Renal pelvis (tissue), 12 donors: ENCODE measurements at places on chromosomes 7 and 10.

GRCh38 chr7:127114742-127115265 lies 137.9 kb downstream of the GRM8 start:
- no peak for DNase-seq

DNA sequence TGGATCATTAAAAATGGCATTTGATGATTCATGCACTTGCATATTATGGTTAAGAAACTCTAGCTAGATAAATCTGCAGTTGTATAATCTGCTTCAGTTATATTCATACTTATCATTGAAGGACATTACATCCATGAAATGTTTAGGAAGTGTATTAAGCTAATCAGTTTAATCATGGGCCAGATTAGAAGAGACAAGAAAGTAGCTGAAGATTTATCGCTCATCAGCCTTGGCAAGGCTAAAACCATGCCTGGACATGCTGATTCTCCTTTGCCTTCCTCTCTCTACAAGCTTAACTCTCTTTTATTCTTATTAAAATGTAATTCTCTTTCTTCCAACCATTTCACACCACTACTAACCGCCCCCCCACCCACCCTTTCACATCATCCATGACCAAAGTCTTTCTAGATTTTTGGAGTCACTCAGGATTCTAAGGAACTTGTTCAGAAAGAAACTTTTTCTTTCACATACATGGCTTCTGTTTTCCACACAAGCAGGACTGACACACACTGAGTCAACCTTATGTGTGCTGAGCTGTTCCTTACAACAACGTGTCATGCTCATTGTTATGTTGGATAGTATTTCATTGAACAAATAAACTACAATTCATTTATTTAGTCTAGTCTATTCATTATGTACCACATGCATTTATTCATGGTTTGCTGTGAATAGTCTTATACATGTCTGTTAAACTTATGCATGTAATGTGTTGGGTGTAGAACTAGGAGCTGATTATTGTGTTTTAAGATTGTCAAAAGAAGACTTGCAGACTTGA lies 227.3 kb upstream of the SP8 start:
- DNase-seq, result no peak

DNA sequence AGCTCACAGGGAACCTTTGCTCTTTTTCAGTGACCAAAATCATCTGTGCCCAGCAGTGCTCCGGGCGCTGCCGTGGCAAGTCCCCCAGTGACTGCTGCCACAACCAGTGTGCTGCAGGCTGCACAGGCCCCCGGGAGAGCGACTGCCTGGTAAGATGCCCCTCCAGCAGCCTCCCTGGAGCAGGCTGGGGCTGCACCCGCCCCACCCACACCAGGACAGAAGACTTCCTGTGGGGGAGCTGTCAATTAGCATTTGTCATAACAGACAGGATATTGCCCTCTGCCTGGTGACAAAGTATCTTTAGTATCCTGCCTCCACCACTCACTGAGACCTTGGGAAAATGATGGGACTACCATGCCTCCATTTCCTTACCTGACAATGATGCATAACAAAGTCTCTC lies 133.7 kb downstream of the EGFR start:
- DNase-seq, result no peak

GRCh38 chr10:75398692-75399460 lies 2.7 kb downstream of the ZNF503 start:
- peak; percentile 34 for DNase-seq

DNA sequence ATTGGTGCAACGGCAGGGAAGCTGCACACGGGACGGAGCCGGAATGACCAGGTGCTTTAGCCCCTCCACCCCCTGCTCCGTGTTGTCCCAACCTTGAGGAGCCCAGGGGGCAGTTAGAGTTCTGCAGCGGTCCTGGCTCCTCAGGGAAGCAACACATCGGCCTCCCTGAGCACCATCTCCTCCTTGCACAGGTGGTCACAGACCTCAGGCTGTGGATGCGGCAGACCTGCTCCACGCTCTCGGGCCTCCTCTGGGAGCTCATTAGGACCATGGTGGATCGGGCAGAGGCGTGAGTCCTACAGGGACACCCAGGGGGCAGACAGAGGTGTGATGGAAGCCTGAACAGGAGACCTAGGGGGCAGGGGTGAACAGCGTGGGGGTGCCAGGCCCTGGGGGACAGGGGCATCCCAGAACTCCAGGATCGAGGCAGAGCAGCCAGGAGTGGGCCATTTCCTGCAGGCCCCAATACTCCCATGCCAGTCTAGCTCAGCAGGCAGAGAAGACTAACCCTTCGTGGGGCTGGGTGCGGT lies 7.3 kb downstream of the ASL start:
- no peak for DNase-seq

- DNase-seq, result peak; percentile 84
Observed at GRCh38 chr7:2495418-2496299, 19.5 kb upstream of the GRIFIN start.

GRCh38 chr10:10589540-10590303 lies 427.9 kb upstream of the CELF2 start:
- DNase-seq, result no peak

DNA sequence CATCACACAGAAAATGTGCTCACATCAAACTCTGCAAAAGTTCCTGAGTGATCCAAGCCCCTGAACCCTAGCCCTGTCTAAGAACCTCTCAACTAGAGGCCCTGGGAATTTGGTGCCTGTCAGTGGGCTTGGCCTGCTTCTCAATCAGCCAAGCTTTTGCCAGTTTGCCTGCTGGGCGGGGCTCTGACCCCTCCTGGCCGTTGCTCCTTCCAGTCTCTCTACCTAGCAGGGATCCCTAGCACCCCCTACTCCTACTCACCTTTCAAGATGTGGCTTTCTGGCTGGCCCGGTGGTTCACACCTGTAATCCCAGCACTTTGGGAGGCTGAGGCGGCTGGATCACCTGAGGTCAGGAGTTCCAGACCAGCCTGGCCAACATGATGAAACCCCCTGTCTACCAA lies 2.1 kb downstream of the KLRG2 start:
- DNase-seq, result no peak

DNA sequence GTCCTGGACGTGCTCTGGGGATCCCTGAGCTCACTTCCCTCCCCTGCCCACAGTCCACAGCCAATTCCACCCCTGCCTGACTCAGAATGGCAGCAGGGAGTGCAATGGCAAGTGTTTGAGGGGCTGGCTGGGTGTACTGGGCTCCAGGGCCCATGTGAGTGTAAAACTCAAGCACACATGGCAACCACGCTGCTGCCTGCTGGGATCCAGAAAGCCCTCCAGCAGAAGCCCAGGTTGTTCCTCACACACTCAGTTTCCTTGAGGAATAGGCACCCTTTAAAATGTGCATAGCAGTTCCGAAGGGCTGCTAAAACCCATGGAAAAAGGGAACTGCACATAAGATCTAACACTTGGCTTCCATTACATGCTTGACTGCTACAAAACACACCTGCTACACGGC lies 11.3 kb upstream of the ATP6V0A4 start:
- no peak for DNase-seq

DNA sequence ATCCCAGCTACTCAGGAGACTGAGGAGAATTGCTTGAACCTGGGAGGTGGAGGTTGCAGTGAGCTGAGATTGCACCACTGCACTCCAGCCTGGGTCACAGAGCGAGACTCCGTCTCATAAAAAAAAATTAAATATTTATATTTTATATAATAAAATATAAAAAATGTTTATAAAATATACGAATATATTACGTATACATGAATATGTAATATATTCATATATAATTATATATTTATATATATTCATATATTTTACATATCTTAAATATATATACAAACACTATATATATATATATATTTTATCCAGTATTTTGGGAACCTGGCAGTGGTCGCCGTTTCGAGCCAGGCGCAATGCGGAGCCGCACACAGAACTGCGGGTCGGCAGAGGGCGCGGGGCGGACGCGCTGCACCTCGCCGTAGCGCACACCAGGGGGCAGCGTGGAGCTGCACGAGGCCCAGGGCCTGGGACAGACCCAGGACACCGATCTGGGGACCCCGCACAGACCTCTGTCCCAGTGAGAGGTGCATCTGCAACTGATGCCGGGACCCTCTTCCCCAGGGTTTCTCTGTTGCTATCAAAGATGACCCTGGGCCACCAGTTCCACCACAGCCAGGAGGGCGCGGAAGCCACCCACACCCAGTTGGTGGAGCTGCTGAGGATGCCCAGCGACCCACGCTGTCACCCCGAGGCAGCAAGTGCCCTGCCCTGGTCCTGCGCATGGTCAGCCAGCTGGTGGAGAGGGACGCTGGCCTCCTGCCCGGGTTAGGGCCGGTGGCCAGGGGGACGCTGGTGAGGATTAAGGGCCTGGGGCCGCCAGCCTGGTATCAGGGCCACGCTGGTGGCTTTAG lies 22.7 kb downstream of the AP5Z1 start:
- DNase-seq, result no peak

DNA sequence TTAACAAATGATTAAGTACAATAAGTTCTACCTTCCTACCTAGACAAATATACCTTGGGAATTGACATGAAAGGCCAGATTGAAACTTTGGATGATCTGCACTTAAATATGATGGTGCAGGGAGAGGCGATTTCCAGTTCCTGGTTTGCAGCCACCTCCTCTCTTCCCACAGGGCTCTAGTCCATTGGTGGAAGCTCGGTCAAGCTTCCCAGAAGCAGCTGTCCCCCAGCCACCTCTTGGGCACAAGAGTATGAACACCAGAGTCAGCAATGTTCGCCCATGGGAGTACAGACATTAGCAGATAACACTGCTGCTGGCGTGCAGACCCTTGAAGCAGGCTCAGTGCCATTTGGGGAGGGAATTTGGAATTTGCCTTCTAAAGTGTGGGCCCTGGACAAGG lies 1.5 kb upstream of the CPVL start:
- no peak for DNase-seq

- no peak for DNase-seq
Observed at GRCh38 chr7:36781011-36781738, 56.9 kb upstream of the AOAH start.

DNA sequence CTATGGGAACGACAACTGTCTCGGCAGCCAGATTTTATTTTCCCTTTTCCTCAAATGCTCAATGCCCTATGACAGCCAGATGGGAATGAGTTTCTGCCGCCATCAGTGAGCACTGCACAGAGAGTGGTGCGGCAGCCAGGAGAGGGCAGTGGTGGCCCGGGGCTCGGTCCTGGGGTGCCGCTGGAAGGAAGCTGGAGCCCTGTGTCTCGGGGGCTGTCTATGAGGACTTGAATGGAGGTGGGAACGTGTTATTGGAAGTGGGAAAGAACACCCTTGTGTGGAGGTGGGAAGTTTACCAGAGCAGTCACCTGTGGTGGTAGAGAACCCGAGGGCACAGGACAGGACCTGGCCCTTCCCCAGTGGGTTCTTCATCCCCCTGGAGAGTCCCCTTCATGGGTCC lies 35.8 kb downstream of the JAKMIP3 start:
- DNase-seq, result no peak

DNA sequence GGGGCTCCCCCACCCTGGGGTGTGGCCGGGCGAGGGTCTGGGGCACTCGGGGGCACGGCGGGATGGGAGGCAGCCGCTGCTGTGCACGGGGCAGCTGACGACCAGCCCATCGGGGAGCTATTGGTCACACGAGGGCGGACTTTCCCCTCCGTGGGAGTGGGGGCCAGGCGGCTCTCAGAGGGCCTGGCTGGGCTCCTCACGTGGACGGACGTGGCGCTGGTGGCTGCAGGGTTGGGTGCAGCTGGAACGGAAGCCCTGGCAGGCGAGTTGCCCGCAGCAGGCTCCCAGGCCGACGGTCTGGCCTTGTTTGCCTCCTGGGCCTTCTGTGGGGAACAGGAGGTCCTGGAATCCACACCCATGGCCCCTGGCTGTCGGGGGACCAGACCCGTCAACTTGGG lies 14.3 kb downstream of the MICALL2 start:
- no peak for DNase-seq

DNA sequence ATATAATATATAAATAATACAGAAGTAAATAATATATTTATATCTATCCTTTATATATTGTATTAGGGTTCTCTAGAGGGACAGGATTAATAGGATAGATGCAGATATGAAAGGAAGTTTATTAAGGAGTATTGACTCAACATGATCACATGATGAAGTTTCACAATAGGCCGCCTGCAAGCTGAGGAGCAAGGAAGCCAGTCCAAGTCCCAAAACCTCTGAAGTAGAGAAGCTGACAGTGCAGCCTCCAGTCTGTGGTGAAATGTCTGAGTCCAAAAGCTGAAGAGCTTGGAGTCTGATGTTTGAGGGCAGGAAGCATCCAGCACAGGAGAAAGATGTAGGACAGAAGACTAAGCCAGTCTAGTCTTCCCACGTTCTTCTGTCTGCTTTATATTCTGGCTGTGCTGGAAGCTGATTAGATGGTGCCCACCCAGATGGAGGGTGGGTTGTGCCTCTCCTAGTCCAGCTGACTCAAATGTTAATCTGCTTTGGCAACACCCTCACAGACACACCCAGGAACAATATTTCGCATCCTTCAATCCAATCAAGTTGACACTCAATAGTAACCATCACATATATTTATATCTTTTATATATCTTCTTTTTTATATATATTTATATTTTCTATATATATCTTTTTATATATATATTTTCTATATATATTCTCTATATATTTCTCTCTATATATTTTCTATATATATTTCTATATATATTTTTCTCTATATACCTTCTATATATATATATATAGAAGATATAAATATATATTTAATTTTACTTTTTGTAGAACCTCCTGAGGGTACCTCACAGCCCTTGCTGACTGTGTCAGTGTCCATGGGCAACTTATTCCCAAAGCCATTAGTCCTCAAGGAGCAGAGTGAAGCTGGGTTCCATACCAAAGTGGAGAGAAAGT lies 24.6 kb upstream of the AKR1B10 start:
- no peak for DNase-seq

GRCh38 chr10:112461029-112461887 lies 14.2 kb downstream of the VTI1A start:
- DNase-seq, result no peak

DNA sequence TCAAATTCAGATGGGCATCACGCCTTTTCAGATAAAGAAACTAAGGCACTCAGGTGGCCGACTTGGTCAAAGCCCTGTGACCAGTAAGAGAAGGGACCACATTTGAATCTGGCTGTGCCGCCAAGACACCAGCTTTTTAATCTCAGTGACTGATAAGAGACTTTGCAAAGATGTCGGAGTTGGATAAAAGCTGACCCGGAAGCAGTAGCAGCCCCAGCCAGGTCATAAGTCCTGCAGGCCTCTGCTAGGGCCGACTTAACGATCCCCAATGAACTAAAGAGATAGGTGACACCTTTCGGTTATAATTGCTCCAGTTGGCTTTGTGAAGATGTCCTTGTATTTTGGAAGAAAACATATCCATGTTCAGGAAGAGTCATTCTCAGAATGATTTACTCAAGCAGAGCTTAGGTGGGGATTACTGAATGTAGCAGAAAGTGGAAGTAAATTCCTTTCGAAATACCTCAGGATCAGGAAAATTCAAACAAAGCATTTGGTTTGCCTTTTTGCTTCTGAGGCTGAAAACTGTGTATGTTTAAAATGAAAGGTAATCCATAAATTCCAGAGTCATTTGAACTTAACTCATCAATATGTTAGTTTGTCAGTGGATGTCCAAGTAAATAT lies 164.2 kb upstream of the PITRM1 start:
- no peak for DNase-seq

DNA sequence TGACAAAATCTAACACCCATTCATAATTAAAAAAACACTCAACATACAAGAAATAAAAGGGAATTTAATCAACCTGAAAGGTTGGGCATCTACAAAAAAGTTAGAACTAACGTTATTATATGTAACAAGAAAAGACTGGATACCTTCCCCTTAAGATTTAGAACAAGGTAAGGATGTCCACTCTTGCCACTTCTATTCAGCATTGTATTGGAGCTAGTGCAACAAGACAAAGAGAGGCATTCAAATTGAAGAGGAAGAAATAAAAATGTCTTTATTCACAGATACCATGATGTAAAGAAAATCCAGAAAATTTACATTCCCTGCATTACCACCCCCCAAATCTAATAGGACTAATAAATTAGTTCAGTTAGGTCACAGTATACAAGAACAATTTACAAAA lies 18.3 kb downstream of the FAM149B1 start:
- DNase-seq, result no peak

GRCh38 chr10:1360558-1361164 lies 304.5 kb downstream of the WDR37 start:
- DNase-seq, result peak; percentile 42
